ENCODE measurements at places on chromosomes 7 and 10.

DNA sequence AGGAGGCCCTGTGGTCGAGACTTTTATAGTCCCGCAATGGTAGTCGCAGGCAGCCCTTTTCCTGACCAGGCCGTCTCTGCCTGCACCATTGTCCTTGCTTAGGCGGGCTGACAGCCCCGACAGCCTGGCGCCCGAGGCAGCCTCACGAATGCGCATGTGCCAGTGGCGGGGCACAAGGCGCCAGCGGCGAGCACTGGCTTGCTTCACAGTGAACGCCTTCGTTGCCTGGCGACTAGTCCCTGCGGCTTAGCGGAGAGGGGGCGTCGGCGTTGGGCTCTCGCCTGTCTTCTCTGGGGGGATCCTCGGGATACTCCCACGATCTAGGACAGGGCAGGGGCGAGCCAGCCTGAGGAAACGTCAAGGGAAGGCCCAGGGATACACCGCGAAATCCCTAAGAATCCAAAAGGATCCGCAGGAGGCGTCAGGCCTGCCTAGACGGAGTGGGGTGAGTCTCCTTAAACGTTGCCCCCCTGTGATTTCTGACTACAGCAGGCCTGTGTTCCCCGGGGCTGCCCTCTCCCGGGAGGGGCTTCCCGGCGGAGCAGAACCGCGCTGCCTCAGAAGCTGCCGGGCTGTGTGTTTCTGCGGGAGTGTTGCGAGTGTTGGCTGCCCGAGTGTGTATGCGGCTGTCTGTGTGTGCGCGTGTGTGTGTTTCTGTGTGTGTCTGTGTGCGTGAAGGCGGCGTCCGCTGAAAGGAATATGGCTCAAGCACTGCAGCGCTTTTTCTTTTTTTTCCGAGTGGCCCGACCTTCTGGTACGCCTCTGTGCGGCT is 20.5 kb upstream of the ZNF273 start:
- DNase-seq, result no peak

- no peak for DNase-seq
Observed at GRCh38 chr7:141838581-141838980, 2.7 kb downstream of the PRSS37 start.

- DNase-seq, result no peak
Observed at GRCh38 chr7:85489498-85489897, 302.6 kb upstream of the SEMA3D start.

DNA sequence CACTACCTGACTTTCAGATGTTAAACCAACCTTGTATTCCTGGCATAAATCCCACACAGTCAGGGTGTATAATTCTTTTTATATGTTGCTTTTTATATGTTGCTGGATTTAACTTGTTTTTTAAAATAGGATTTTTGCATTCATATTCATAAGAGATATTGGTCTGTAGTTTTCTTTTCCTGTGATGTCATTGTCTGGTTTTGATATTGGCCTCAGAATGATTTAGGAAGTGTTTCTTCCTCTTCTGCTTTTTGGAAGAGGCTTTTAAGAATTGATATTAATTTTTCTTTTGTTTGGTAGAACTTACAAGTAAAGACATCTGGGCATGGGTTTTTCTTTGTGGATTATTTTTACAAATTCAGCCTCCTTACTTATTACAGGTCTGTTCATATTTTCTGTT is 93.1 kb downstream of the CARD11 start:
- DNase-seq, result no peak

- no peak for DNase-seq
Observed at GRCh38 chr10:67612577-67613537, 83.1 kb downstream of the CTNNA3 start.

- no peak for DNase-seq
Observed at GRCh38 chr10:123879606-123880257, 11.9 kb downstream of the CPXM2 start.

DNA sequence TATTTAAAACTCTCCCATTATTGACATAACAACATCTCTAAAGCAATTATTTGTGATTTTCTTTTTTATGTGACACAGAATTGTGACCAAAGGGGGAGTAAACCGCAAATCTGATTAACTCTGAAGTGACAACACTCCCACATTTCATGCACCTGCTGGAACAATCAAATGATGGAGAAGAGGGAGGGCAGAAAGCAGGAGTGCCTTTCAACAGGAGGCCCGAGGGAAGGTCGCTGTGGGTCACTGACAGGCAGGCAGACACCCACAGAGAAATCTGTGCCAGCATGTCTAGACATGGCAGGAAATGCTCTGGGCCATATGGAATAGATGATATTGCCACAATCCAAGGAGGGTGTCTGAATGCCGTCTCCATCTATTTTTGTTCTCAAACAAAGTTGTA is 247.3 kb downstream of the DOCK4 start:
- DNase-seq, result peak; percentile 50

DNA sequence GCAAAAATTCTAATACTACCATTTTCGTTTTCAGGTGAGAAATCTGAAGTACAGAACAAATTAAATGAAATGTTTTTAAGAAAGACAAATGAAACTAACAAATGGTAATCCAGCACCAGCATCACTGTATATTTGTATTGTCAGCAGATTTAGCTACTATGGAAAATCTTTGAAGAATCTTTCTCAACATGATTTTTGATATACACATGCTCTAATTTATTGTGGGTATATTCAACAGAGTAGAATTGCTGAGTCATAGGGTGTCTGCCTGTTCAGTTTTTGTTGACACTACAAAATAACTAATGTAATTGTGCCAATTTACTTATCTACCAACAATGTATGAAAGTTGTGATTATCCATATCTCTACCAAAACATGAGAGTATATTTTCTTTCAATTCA is 437.6 kb downstream of the PCDH15 start:
- DNase-seq, result no peak

GRCh38 chr7:72057796-72058195 is 354.3 kb downstream of the CALN1 start:
- DNase-seq, result no peak

DNA sequence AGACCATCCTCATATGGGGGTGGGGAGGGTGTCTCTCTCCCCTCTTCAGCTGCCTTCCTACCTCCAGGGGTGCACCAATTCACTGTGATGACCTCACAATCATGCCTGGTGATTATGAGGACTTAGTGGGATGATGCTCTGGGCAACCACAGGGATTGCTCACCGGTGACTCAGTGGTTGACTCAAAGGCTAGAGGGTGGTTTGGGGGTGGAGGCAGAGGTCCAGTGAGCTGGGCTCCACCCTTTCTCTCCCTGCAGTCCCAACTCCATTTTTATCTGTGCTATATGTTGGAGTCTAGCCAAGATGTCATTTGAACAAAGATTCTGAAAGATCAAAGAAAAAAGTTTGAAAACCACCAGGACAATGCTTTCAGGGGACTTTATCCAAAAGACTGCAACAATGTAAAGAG is 286.9 kb downstream of the KCNMA1 start:
- DNase-seq, result no peak

GRCh38 chr7:114759347-114760062 is 162.4 kb upstream of the MDFIC start:
- DNase-seq, result peak; percentile 95

DNA sequence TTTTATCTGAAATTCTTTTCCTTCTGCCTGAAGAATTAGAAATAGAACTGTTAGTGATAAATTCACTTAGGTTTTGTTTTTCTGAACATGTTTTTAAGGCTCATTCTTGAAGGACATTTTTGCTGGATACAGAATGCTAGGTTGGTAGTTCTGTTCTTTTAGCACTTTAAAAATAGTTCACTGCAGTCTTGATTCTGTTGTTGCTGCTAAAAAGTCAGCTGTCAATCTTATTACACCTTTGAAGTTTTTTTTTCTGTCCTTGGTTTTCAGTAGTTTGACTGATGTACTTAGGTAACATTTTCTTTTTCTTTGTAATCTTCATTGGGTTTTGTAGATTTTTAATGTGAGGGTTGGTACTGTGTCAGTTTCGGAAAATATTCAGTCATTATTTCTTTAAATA is 48.7 kb downstream of the C1GALT1 start:
- DNase-seq, result no peak

DNA sequence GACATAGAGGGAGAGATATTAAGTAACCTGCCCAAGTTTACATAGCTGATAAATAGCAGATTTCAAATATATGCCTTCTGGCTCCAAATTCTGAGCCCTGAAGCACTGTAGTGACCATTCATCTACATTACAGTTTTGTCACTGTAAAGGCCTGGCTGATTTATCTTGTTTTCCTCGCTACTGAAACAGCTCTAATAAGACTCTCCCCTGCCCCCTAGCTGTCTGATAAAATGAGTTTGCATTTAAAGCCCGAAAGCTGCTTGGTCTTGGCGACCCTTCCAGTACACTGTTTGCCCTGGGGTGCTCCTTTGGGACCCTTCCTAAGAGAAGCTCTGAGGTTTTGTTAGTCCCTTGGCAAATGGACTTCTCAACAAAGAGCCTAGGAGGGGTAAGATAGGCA is 59.7 kb upstream of the RAB11FIP2 start:
- no peak for DNase-seq

DNA sequence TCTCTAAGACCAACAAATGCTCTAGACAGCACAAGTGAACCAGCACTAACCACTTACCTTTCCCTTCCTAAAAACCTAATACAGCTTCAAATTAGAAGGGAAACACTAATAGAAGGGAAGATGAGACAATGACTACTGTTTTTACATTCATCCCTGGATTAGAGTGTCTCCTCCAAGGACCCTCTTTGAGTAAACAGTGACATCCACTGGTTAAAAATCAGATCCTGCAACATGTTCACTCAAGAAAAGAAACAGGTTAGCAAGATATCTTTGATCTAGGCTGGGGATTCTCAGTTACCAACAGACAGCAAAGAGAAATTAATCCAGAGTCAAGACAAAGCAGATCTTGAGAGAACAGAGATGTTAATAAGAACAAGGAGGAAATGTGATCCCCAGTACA is 177.7 kb upstream of the GHITM start:
- DNase-seq, result peak; percentile 24

DNA sequence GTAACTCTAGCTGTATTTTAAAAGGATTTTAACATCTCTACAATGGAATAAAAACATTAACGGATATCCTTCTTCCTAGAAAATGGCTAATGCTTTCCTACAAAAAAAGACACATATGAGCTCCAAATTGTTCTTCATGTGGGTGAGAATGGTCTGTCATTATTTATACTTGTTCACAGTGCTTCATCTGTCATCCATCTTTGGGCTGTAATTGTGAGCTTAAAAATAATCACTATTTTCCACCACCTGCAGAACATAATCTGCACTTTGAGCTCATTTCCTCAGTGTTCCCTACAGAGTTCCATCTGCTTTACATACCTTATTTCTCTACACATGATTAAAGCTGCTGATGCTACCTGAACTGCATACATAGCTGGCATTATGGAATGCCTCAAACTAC is 979.1 kb upstream of the C7orf33 start:
- no peak for DNase-seq

GRCh38 chr7:27235387-27236311 is 7.0 kb upstream of the EVX1 start:
- peak; percentile 86 for DNase-seq

DNA sequence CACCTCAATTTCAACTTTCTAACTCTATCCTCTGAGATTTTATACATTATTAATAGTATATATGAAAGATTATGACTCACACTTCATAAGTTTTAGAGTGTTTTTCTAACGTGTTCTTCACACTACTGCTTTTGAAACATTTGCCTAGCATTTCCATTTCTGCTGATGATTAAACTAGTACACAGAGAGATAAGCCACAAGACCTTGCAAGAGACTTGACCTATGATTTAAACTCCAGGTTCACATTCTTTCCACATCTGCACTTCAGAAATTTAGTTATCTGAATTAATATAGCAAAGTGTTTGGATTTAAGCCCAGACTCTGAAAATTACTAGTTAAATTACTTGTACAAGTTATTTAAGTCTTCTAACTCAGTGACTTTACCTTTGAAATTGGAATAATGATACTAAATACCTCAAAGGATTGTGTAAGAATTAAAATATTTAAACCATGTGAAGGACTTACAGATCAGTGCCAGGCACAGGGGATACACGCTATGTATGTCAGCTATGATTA is 66.6 kb downstream of the PCLO start:
- no peak for DNase-seq

- no peak for DNase-seq
Observed at GRCh38 chr7:11133436-11133959, 159.8 kb downstream of the PHF14 start.

DNA sequence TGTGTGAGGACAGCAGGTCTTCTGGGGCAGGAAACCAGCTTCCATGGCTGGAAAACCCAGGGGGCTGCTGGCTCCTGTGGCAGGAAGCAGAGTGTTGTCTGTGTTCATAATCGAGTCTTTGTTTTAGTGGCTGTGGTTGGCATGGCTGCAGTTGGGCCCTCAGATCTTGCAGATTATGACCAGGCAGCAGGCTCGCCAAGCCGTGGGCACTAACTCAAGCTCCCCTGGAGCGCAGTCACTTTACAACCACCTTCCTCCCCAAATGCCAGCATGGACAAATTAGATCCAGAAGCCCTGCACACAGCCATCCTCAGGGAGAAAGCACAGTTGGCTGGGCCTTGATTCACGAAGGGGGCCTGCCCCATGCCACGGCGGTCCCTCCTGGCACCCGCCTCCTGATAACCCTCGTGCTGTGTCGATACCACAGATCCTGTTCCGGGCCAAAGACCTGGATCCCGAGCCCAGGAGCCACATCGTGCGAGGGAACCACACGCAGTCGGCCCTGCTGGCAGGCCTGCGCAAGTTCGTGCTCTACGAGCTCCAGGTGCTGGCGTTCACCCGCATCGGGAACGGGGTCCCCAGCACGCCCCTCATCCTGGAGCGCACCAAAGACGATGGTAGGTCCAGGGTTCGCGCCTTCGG is 552.5 kb upstream of the FOXK1 start:
- no peak for DNase-seq

DNA sequence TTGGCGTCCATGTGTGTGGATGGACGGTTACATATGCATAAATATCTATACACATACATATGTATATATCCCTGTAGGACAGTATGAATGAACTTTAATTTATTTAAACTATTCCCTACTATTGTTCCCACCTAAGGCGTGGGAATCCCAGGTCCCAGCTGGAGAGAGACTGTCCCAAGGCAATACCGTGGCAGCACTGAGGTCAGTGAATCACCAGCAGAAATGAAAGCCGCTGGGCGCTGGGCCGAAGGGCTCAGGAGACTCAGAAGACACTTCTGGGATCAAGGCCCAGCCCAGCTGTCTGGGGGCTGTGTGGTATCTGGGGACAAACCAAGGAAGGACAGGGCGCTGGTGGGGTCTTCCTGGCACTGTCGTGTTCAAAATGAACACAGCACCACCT is 49.6 kb upstream of the MYL10 start:
- DNase-seq, result no peak

DNA sequence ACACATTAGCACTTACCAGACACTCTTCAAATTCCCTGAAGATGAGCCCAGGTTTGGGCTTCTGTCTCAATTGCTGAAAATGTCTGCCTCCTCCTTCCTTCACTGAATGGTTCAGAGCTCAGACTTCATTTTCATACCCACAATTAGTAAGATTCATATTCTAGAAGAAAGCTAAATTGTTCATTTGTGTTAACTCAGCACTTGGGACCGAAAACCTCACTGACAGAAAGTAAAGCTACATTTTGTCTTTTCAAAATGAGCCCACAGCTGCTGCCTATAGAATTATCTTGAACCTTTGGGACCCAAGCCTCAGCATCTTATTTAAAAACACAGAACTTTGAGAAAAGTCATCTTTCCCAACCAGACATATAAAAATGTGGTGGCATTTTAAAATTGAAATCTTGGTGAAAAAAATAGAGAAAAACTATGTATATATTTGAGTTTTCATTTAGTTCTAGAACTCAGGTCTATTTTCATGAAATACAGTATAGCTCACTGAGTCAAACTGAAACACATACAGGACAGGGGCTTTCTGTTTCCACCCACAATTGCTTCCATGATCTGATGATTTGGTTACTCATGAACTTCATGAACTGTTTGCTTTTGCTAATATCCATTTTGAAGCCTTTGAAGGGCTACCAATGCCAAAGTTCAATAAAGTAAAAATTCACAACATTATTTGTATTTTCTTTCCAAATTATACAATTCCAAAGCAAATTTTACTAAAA is 119.1 kb upstream of the PFKP start:
- no peak for DNase-seq
